Bronchial epithelial cell (primary cell): ENCODE measurements at places on chromosomes 2 and 18.
A peak's percentile ranks its signal among the peaks of the same experiment; 100 is the strongest.

GRCh38 chr2:8628866-8629209, 53.0 kb upstream of the ID2 start:
- DNase-seq, result no peak

DNA sequence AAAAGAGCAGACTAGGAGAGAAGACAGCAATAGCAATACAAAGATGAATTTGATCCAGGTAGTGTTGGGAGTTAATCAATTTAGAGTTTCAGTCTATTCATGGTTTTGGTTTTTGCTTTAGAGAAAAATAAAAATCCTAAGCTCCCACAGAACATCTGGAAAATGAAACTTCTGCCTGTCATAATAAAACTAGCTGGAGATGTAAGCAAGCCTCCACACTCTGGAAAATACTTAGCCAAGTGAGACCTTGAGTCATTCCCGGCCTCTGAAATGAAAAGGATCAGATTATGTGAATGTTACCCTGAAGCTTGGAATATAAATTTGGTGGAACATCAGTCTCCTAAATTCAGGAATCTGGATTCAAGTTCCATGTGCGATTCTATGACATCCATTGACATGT, 485.6 kb upstream of the SPRED2 start:
- DNase-seq, result no peak

GRCh38 chr2:101012054-101012705, 10.1 kb downstream of the RPL31 start:
- no peak for DNase-seq

- DNase-seq, result no peak
Measured at GRCh38 chr2:155178921-155179320, 480.4 kb downstream of the KCNJ3 start.

DNA sequence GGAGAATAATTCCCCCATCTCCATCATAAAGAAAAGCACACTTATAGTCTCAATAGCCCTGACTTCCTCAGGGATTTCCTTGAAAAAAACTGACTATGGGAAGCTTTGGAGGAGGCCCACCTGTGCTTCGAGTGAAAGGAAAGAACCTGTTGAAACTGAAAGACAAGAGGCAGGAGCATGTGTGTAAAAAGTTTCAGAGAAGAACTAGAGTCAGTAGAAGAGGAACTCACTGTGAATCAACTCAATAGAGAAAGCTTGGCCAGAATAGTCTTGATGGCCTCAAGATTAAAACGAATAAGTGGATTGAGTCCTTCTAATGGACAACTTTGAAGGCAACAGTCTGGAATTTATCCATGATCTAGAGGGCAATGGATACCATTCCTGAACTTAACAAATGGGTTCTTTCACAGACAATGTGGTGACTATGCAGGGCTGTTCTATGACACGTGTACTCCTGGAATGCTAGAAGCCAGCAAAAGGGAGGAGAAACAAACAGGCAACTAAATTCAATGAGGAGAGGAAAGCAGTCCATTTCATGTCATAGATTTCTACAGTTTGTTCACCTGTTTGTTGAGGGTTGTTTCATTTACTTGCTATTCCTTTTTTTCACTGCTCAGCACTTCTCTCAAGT, 442.3 kb downstream of the GRB14 start:
- DNase-seq, result peak; percentile 25

DNA sequence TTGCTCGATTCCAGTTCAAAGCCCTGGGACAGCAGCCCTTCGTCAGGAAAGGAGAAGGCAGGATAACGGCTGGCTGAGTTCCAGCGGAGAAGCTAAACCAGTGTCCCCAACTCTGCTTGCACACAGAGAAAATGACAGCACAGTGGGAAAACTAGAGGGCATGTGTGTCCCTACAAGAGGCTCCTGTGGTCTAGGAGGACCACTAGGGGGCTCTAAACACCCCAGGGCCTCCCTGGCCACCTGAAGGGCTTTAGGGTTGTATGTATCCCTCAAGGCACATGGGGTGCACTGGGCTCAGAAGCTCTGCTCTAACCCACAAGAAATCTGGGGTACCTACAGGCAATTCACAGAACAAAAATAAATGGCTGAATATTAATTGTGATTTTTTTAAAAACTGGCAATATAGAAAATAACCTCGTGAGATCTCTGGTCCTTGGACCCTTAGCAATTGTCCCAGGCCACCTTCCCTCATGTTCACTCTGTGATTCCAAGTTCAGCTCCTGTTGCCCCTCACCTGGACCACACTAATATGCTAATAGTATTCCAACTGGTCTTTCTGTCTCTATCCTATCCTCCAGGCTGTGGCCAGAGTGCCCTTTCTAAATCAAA, 17.5 kb downstream of the STAT1 start:
- DNase-seq, result peak; percentile 33

- DNase-seq, result no peak
Measured at GRCh38 chr2:61726456-61727209, 127.2 kb downstream of the FAM161A start.

DNA sequence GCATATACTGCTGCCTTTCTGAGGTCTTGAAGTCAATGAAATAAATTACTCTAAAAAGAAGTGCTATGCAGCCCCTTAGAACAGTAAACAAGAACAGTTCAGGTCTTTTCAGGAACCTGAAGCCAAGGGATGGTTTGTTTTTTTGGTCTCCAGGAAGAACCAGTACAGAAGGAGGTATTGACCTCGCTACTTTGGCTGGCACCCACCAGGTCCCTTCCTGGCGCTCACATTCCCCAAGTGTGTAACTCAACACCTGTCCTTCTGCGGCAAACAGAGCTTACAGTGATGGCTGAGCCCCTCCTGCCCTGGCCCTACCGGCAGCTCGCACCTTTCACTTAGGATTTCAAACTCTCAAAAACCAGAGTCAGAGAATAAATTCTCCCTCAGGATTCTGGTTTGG, 51.9 kb downstream of the SETBP1 start:
- no peak for DNase-seq

GRCh38 chr2:70173520-70173919, 17.3 kb downstream of the C2orf42 start:
- peak; percentile 35 for DNase-seq

DNA sequence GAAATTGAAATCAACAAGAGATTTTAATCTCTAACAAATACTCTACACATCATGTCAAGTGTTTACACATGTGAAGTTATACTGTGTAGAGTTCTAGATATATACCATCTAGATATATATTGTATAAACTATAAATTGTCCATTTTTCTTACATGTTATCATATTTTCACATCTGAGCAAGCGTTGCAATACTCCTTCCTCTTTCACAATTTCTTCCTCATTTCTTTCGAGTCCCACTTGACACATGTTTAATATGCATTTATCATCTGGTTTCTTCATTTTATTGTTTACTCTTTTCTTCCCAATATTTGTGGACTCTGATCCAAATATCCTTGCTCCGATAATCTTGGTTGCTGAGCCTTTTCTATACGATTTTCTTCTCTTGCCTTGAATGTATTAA, 50.2 kb downstream of the UNC80 start:
- no peak for DNase-seq

DNA sequence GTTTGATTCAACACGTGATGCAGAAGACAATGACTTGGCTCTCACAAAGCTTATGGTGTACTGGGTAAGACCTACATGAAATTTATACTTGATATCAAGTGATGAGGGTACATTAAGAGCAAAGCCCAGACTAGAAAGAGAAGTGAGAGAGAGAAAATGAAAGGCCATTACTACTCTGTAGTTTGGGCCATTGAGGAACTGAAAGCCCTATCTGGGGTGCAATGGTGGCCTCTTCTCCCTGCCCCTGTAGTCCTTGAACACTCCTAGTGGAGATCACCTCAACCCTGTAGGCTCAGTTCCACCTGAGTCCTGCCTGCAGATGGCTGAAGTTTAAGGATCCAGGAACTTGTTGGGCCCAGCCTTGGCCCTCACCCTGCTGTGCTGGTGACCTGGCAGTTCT, 569.8 kb upstream of the MEX3C start:
- DNase-seq, result no peak

- DNase-seq, result no peak
Measured at GRCh38 chr18:58922995-58923394, 58.3 kb downstream of the ZNF532 start.

DNA sequence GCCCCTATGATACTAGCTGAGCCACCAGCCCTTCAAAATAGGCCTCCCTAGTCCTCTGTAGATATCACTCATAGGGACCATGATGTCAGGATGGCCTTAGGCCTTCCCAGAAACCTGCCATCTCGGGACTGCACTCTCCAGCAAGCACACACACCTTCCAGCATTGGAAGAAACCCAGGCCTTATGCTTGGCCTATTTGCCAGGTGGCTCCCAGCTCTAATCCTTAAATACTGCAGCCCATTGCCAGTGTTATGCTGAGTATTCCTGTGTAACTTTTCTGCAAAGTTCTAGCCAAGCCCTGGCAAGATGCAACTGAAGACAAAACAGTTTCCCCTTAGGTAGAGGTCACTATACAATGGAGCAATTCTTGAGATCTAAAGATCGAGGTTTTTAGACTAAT, 316.5 kb downstream of the SETBP1 start:
- no peak for DNase-seq

GRCh38 chr2:202436626-202437025, 60.5 kb downstream of the BMPR2 start:
- no peak for DNase-seq

DNA sequence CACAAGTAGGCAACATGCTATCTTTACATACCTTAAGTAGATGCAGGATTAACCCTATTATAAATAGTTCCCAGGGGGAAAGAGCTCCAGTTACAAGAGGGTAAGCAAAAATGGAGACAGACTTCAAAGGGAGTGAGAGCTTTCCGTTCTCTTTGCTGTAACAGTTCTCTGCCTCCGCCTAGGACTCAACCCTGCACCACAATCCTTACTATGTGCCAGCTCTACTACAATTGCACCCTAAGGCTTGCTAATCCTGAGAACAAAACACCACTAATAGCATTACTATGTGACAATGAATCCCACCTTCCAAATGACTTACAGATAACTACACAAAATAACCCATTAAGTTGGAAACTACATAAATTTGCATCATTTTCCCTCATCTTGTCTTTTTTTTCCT, 7.7 kb downstream of the ZBTB14 start:
- DNase-seq, result no peak

GRCh38 chr2:218010140-218010983, 7.6 kb upstream of the TNS1 start:
- DNase-seq, result no peak

DNA sequence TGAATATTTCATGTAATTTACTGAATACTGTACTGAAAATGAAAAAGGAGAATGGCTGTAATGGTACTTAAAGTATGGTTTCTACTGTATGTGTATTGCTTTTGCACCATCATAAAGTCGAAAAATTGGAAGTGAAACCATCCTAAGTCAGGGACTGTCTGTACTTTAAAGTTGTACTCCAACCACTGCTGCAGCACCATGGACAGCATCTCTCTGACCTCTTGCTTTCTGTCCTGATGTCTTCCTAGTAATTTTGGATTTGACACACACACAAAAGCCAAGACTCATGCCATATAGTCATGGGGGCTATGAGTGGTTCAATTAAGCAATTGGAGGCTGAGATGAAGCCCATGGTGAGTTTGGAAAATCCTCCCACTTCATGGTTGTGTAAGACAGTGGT, 256.3 kb upstream of the PKDCC start:
- peak; percentile 25 for DNase-seq

- peak; percentile 55 for DNase-seq
Measured at GRCh38 chr18:49597157-49597931, 35.5 kb downstream of the LIPG start.

DNA sequence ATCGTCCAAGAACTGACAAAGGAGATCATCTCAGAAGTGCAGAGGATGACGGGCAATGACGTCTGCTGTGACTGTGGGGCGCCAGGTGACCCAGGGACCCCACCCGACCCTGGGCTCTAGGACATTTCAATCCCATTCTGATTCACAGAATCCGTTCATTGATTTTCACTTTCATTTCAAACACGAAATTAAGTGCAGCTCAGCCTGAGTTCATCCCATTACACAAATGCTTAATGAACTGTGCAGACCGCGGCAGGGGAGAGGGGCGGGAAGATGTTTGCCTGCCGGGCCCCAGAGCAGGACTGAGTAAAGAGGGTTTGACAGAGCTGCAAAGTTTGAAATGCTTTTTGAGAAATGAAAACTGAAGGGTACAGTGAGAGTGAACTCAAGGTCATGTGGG, 67.1 kb downstream of the ITGB1BP1 start:
- no peak for DNase-seq

DNA sequence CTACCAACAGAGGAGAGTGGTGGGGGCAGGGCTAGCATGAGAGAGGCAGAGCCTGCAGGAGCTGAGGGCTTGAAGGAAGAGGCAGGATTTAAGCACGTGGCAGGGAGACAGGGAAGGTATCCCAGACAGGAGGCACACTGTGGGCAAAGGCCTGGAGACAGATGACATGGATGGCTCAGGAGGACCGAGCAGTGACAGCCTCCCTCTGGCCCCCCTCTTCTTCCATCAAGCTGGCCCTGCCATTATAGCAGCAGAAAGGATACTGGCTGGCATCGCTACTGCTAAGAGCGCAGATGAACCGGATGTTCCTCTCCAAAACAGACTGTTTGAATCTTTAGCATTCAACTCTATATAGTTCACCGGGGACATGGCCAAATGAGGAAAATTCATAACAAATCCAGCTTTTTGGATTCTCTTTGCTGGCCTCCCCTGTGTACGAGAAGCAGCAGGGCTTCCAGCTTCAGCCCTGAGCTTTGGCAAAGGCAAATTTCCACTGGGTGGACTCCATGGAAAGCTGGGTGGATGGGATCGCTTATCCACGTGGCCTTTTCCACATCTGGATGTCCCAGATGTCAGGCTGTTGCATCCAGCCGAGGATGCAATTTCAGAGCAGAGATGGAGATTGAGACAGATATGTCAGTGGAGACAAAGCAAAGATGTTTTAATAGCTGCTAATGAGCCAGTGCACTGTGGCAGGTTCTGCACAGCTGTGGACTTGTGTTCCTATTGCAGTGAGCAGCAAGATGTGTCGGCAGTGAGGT, 36.2 kb downstream of the CAPN13 start:
- DNase-seq, result no peak

- DNase-seq, result no peak
Measured at GRCh38 chr2:57693965-57694364, 352.6 kb upstream of the VRK2 start.
